Breast epithelium (tissue), 4 donors: ENCODE measurements at places on chromosomes 12 and 14. TPM values are rescaled to one million over a fixed set of nuclear protein-coding genes. Genes with fewer than 3 reads are reported as not detected.
A peak's percentile ranks its signal among the peaks of the same experiment; 100 is the strongest.

ERGIC2 gene
- 46.1 TPM for total RNA-seq

OTUB2 gene
- total RNA-seq = 0.73 TPM

DDX47 gene
- total RNA-seq = 44.8 TPM

OAS2 gene
- 7.9 TPM for total RNA-seq

CTSG gene
- 0.59 TPM for total RNA-seq

PLCZ1 gene
- total RNA-seq = not detected

GZMH gene
- 1.3 TPM for total RNA-seq

SLC5A8 gene
- total RNA-seq = not detected

CLEC2A gene
- total RNA-seq = not detected

- peaks cover 17% of the 10 kb centered on the region for H3K4me1 ChIP-seq
- H3K27ac ChIP-seq = no peak overlapping the region
- no peak for DNase-seq
- no peaks in the 10 kb centered on the region for H3K27me3 ChIP-seq
- no peak overlapping the region for H3K4me3 ChIP-seq
These were observed 22.5 kb downstream of the SYNE3 start for GRCh38 chr14:95493976-95494375.

GRCh38 chr12:94272280-94272679, 123.9 kb downstream of the PLXNC1 start:
- H3K36me3 ChIP-seq = no peaks in the 10 kb centered on the region

GRCh38 chr12:77189458-77189857, 124.1 kb upstream of the E2F7 start:
- H3K27me3 ChIP-seq = no peaks in the 10 kb centered on the region
- H3K4me3 ChIP-seq = no peak overlapping the region
- no peaks in the 10 kb centered on the region for H3K4me1 ChIP-seq
- no peaks in the 10 kb centered on the region for H3K36me3 ChIP-seq

DNA sequence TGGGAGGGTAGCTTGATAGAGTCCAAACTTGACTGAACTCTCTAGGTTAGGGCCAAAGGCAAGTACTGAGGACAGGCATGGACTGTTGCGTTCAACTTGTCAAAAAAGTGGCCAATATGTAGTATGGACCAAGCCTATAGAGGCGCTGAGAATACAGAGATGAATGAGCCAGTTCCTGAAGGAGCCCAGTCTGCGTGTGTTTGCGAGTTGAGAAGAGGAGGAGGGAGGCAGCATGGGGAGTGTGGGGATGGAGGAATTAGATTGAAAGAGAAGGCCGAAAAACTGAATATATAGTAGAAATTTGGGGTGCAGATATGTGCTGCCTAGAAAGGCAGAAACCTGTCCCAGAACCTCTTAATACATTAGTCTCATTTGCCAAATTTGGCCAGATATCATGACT, 412.4 kb downstream of the PCNX1 start:
- no peaks in the 10 kb centered on the region for H3K4me1 ChIP-seq
- peak overlapping the region; percentile 96 for H3K4me3 ChIP-seq
- H3K27ac ChIP-seq = peak overlapping the region; percentile 99
- no peak for DNase-seq

GRCh38 chr12:50545213-50545612, 40.4 kb downstream of the DIP2B start:
- no peak for DNase-seq
- H3K27ac ChIP-seq = no peak overlapping the region
- H3K36me3 ChIP-seq = no peaks in the 10 kb centered on the region
- no peak overlapping the region for H3K4me3 ChIP-seq

- H3K4me3 ChIP-seq = no peak overlapping the region
- no peak overlapping the region for H3K27ac ChIP-seq
- H3K4me1 ChIP-seq = no peaks in the 10 kb centered on the region
- H3K27me3 ChIP-seq = no peaks in the 10 kb centered on the region
- no peaks in the 10 kb centered on the region for H3K36me3 ChIP-seq
- no peak for DNase-seq
These were observed 75.3 kb upstream of the OR4E1 start for GRCh38 chr14:21748869-21749303.

DNA sequence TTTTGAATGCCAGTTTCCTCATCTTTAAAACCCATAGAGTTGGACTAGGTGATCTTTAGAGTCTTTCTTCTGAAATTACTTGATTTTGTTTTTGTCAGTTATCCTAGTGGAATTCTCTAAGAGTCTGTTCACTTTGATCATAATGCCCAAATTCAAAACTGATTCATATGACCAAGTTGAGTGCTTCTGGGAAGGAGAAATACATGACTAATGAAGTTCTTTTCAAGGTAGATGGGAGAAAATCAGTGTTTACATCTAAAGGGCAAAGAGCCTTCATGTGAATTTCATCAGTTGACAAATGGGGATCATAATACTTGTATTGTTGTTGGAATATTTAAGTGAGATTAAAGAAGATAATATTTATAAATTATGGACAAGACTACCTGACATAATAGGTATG, 53.2 kb downstream of the ERC1 start:
- H3K27ac ChIP-seq = no peak overlapping the region
- no peak for DNase-seq
- H3K4me1 ChIP-seq = no peaks in the 10 kb centered on the region
- no peaks in the 10 kb centered on the region for H3K27me3 ChIP-seq
- H3K36me3 ChIP-seq = no peaks in the 10 kb centered on the region
